ENCODE measurements at places on chromosomes 12 and 14.

GRCh38 chr14:21668377-21668776 is 5.2 kb downstream of the OR4E1 start:
- DNase-seq, result no peak

GRCh38 chr14:74608959-74609611 is 3.0 kb downstream of the LTBP2 start:
- DNase-seq, result peak; percentile 81

DNA sequence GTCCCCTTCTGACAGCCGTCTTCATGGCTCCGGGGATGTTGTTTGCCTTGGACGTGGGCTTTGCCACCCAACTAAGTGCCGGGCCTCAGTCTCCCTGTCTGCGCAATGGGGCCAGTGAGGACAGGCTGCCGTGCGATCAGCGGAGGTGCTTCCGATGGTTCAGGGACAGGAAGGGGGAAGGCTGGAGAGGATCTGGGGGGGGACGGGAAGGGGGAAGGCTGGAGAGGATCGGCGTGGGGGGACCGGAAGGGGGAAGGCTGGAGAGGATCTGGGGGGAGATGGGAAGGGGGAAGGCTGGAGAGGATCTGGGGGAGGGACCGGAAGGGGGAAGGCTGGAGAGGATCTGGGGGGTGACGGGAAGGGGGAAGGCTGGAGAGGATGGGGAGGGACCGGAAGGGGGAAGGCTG is 3.4 kb downstream of the MMP17 start:
- DNase-seq, result peak; percentile 86

- DNase-seq, result no peak
Observed at GRCh38 chr12:51023625-51024382, 2.4 kb downstream of the SLC11A2 start.

DNA sequence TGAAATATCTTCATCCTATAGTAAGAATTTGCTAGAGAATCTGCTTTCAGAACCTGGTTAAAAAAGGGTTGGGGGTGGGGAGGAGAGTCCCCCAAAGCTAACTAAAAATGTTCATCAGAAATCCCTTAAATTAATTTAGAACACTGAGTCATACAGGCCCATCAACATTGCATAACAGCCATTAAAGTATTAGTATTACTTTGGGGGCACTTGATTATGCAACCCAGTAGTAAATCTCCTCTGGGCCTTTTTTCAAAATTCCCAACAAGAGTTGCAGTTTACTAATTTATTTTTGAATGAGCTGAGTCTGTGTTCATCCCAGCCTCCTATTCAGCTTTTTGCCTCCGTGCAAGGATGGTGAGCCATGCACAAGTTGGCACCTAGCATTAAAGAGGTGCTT is 8.8 kb upstream of the SLC24A4 start:
- DNase-seq, result no peak

- no peak for DNase-seq
Observed at GRCh38 chr14:95025218-95025617, 132.1 kb downstream of the DICER1 start.

GRCh38 chr12:34604631-34605509 is 582.6 kb downstream of the ALG10 start:
- DNase-seq, result no peak

- DNase-seq, result no peak
Observed at GRCh38 chr12:98743362-98743953, 98.4 kb downstream of the APAF1 start.

DNA sequence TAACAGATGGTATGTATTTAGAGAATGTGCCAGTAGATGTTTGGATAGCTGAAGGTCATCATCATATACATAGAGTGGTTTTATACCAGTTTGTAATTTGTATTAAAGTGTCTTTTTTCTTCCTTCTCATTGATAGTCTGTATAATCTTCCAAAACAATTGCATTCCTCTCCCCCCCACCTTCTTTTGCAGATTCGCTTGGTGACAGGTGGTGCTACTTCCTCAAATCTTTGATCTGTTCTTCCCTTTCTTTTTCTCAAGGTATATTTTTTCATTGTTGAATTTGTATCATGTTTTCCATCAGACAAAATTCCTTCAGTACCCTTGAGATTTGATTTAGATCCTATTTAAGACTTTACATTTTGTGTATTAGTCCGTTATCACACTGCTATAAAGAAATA is 15.0 kb downstream of the TBC1D15 start:
- no peak for DNase-seq

GRCh38 chr12:76921100-76921471 is 42.3 kb upstream of the CSRP2 start:
- no peak for DNase-seq

DNA sequence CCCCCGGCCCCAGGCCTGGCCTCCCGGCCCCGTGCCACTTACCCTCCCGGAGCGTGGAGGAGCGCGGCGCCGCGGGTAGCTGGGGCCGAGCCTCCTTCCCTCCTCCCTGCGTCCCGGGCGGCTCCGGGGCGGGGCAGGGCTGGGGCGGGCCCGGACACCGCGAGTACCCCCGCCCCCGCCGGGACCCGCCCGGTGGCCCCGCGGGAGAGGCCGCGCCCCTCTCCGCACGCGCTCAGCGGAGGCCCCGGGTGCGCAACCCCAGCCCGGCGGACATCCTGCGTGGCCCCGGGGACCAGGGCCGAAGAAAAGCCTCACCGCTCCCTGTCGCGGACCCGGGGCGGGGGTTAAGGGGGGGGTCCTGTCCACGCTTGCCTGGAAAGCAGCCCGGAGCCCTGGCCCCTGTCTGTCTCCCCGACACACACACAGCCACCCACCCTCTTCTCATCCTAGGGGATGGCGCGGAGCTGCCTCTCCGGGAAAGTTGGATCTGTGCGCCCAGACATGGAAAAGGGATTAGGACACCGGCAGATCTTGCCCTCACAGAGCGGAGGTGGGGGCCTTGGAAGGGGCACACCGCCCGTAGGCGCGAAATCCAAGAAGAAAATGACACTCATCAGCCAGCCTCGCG is at the start of gene SYNE3:
Gene SYNE3 (minus strand): TSS at position 97 of the 628 bp plus-strand sequence. CDS start 40,829 bp downstream, outside the sequence.
- peak; percentile 63 for DNase-seq

GRCh38 chr14:28243600-28243999 is 523.0 kb upstream of the FOXG1 start:
- no peak for DNase-seq

- no peak for DNase-seq
Observed at GRCh38 chr14:75543253-75543652, 21.0 kb downstream of the BATF start.

DNA sequence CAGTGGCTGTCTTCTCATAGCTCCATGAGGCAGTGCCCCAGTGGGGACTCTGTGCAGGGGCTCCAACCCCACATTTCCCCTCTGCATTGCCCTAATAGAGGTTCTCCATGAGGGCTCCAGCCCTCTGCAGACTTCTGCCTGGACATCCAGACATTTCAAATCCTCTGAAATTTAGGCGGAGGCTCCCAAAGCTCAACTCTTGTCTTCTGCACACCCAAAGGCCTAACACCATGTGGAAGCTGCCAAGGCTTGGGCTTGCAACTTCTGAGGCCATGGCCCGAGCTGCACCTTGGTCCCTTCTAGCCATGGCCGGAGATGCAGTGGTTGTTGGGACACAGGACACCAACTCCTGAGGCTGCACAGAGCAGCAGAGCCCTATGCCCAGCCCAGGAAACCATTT is 20.5 kb upstream of the PPP2R5C start:
- DNase-seq, result no peak

GRCh38 chr12:50101663-50102062 is 2.1 kb upstream of the GPD1 start:
- no peak for DNase-seq

DNA sequence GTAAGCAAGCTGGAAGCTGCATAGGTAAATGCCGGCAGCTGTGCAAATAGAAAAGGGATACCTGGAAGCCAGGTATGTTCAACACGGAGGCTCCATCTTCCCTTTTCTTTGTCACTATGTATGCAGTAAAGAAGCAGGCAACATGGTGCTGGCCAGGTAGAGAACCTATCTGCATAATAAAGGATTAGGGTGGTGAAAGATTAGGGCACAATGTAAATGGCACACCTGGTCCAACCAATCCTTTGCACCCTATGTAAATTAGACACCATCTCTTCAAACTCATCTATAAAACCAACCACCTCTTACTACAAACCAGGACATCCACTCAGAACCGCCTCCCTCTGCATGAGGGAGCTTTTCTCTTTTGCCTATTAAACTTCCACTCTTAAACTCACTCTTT is 32.3 kb downstream of the RPS29 start:
- DNase-seq, result no peak

DNA sequence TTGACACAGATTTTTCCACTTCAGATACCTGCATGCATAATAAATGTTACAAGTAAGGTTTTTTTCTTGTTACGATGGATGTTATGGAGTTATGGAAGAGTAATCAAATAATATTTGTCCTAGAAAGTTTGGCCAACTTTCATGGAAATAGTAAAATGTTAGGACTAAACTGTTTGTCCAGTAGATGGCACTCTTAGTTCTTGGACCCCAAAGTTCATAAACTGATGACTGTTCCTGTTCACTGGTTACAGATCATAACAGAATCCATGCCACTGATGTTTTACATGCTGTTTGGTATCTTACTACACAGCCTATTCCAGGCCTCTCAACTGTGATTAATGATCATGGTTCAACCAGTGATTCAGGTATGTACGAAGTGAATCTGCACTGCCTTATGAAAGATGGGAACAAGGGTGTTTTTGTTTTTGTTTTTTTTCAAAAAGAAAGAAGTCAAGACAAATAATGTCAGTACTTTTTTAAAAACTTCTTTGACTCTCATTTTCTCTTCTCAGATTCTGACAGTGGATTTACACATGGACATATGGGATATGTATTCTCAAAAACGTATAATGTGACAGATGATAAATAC is 48.8 kb upstream of the SLCO1C1 start:
- no peak for DNase-seq

DNA sequence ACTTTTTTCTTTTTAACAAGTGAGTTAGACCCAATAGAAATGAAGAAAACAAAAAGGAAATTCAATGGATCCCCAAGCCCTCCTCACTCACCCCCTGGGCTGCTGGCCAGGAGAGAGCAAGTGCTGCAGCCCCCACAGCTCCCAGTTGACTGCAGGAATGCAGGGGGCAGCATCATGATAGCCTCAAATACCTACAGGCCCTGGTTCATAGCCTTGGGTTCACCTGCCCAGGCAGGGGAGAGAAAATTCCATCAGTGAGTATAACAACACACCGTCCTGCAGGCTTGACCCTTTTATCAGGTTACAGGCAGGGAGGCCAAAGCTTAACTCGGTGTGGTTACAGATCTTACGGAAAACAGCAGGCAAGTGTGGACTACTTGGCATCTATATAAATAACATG is 76.3 kb downstream of the PHLDA1 start:
- DNase-seq, result no peak

- DNase-seq, result peak; percentile 88
Observed at GRCh38 chr12:116910645-116911451, at the start of gene FBXW8. TSS of gene FBXW8 (plus strand) at chr12:116910950. CDS start at chr12:116911038, 88 bp downstream.

- DNase-seq, result no peak
Observed at GRCh38 chr12:127546721-127547505, 720.1 kb upstream of the TMEM132C start.

GRCh38 chr14:92565040-92565717 is 51.6 kb downstream of the RIN3 start:
- DNase-seq, result no peak

DNA sequence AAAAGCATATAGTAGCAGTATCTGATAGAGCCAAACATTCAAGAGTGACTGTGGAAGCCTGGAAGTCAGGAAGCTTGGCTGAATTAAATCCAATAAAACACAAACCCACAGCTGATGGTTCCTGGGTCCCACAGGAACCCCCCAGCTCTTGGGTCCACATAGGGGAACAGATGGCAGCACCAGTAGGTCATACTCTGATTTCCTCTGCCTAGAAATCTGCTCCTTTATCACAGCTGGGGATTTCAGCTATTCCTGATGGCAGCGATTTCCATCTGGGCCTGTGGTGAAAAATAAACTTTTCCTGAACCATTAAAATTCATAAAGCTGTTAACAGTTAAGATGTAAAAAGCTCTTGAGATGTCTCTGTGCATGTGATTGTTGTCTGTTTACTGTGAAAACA is 202.0 kb upstream of the FRMD6 start:
- DNase-seq, result no peak

GRCh38 chr12:42958291-42958674 is 368.7 kb upstream of the PRICKLE1 start:
- no peak for DNase-seq
